ENCODE measurements at places on chromosomes 13 and 19. TPM values are rescaled to one million over a fixed set of nuclear protein-coding genes. Genes with fewer than 3 reads are reported as not detected.

IGFL1 gene
- total RNA-seq, result not detected

ZNF492 gene
- 0.19 TPM for total RNA-seq

PGLYRP2 gene
- total RNA-seq, result not detected

TUBA3C gene
- not detected for total RNA-seq

PROZ gene
- total RNA-seq, result not detected

GRAMD1A gene
- total RNA-seq, result 70.7 TPM

IZUMO2 gene
- total RNA-seq, result not detected

C19orf38 gene
- 4.4 TPM for total RNA-seq

C19orf73 gene
- 1.6 TPM for total RNA-seq

- no peak for DNase-seq
These were observed 328.4 kb downstream of the SLC7A1 start for GRCh38 chr13:29266756-29267733.

DNA sequence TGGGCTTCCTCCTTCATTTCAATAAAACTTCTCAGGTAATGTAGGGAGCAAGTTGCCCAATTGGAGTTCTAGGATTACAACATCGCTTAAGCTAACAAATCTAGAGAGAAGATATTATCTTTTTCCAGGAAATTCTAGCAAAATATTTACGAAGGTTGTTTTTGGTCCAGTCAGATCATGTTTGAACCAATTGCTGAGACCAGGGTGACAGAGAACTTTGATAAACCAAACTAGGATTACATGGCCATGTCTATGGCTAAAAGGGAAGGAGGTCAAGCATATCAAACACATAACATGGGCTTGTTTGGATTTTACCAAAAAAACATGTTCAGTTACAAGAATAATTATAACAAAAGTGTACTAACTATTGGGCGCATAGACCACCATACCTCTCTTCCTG is 442.4 kb upstream of the SGCG start:
- DNase-seq, result no peak

DNA sequence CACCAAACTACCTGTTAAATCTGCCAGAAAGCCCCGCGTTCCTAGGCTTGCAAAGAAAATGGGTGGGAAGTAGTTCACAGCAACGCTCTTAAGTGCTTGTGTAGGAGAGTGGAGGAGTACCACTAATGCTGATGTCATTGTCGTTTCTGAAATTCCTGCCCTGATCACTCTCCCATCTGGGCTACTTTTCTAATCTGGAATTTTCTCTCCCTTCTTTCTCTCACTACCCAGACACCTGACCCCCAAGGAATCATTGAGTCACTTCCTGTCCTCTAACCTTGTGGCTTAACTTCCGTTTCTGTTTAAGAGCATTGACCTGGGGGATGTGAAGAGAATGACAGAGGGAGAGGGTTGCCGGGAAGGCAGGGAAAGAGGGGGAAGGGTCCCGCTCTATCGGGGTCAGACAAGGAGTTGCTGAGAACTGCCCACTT is 98.7 kb downstream of the STARD13 start:
- DNase-seq, result no peak

- DNase-seq, result no peak
These were observed 5.6 kb downstream of the TEX29 start for GRCh38 chr13:111325941-111326620.

DNA sequence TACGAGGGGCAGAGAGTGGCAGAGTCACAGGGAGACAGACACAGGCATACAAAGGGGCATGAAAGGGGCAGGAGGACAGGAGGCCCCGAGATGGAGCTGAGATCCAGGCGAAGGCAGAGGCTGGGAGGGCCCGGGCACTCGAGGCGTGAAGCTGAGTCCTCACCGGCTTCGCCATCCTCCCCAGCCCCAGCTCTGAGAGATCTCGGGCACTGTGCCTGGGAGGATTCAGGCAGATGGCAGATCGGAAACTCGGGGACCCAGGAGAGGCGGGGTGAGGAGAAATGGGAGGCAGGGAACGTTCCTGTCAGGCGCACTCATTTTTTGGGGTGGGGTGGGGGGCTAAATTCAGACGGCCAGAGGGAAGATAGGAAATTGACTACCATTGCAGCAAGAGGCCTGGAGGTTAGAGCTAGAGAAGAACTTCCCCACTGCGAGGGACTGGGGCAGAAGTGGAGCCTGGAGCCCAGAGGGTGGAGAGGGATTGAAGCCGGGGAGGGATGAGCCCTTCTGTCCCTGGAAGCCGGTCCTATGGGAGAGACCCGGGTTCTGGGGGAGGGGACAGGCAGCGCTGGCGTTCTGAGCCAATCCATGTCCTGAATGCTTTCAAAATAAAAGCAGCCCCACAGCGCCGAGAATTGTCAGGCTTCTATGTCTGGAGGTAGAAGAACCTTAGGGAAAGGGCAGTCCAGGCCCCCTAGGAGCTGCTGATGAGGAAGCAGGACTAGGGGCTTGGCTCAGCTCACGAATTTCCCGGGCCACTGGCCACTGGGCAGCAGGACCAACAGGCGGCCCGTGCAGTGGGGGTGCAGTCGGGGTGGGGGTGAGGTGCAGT is 12.6 kb downstream of the LRRC4B start:
- no peak for DNase-seq

- DNase-seq, result no peak
These were observed 3.5 kb downstream of the STARD13 start for GRCh38 chr13:33281951-33282595.

GRCh38 chr13:98239162-98240076 is 62.4 kb upstream of the RNF113B start:
- no peak for DNase-seq

DNA sequence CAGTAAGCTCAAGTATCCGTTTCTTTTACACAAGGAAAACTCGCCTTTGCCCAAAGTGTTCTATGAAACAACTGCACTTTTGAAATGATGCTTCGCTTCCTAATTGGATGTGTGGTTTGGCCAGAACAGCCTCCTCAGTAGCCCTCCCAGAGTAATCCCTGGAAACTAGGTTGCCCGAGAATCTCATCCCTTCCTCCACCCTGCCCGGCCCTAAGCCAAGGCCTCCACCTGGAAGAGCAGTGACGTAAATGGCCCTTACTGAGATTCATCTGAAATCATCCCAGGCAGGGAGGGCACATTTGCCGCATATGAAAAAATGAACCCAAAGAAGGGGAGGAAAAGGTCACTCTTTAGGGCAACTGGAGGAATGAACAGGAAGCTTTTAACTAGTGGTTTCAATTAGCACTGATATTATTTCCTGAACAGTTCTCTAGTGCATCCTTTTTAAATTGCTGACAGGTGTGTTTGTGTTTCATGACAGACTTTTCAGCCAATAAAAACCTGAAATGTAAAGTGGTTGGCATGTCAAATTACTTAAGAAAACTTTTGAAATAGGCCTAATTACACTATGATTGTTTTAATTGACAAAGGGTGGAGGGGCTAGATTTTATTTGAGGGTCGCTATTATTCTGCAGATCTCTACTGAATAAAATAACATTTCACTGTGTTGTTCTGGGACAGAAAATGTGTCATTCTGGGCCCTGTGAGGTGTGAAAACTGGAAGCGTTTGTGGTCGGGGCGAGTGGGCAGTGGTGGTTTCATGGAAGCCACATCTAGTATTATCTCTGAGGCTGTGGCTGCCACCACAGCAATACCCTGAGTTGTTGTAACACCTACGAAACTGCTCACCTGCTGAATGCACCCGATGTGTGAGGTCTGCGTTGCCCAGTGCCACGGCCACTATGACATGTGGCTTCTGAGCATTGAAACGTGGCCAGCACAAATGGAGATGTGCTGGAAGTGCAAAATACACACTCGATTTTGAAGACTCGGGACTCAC is 112.1 kb downstream of the ZIC5 start:
- DNase-seq, result no peak

GRCh38 chr13:78977311-78977710 is 318.4 kb upstream of the OBI1 start:
- no peak for DNase-seq

GRCh38 chr13:39025433-39025839 is 12.5 kb downstream of the PROSER1 start:
- no peak for DNase-seq

DNA sequence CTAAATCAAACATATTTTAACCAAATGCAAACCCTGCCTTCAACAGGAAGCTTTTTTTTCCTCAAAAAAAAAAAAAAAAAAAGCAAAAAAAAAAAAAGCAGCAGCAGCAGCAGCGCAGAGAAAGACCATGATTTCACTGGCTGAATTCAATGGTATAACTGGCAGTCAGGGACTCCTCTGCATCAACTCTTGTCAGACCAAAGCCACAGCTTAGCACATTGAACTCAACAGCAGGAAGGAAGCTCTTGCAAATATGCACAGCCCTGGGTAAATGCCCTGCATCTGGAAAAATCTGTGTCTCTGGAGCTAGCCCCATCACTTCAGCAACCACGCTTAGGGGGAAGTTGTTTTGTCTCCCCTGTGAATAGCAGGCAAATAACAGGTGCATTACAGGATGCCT is 17.6 kb upstream of the DHRS12 start:
- DNase-seq, result no peak

GRCh38 chr13:98397221-98397620 is 179.7 kb downstream of the STK24 start:
- no peak for DNase-seq
